Tibial nerve (tissue), 4 donors: ENCODE measurements at places on chromosomes 2 and 18.

DNA sequence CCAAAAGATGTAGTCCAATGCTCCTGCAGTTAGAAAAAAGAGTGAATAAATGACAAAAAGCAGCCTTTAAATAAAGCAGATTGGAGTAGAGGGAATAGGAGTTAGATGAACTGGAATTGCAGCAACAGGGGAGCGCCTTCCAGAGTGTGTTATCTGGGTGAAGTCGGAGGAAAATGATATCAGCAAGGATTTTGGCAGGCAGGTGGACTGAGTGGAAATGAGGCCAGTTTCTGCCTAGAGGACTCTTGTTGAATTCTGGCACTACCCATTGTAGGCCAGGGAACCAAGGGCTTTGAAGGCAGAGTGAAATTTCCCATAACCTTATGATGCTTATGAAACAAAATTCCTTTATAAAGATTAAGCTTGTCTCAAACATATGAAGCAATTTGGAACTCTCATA is 59.8 kb downstream of the AKAIN1 start:
- no peak for DNase-seq

GRCh38 chr18:48834413-48835031 is 116.2 kb downstream of the SMAD7 start:
- no peak for DNase-seq

DNA sequence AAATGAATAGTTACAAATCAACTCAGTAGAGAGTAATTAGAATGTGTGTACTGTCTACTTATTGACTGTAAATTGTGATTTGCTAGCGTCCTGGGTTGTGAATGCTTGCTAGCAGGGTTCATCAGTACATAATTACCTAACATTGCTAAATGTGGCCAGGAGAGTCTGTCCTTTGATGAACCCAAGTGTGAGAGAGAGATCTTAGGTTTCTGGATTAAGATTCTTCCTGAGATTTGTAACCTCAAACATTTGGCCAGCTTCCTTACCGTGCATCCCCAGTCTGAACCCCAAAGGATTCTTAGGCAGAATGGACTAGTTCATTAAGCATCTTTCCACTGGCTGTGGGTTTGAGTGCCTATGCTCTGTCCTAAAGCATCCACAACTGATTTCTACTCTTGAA is 84.0 kb upstream of the ITPRID2 start:
- no peak for DNase-seq

DNA sequence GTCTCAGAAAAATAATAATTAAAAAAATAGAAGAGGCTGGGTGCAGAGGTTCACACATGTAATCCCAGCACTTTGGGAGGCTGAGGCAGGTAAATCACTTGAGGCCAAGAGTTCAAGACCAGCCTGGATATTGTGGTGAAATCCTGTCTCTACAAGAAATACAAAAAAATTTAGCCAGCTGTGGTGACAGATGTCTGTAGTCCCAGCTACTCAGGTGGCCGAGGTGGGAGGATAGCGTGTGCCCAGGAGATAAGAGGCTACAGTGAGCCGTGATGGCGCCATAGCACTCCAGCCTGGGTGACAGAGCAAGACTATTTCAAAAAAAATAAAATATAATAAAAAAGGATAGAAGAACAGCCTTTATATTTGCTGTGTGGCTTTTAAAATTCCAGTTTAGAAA is 35.9 kb downstream of the SMC6 start:
- no peak for DNase-seq

- no peak for DNase-seq
Observed at GRCh38 chr2:232375164-232375563, 3.4 kb upstream of the ALPP start.

GRCh38 chr2:45836316-45836715 is 184.8 kb downstream of the PRKCE start:
- no peak for DNase-seq

DNA sequence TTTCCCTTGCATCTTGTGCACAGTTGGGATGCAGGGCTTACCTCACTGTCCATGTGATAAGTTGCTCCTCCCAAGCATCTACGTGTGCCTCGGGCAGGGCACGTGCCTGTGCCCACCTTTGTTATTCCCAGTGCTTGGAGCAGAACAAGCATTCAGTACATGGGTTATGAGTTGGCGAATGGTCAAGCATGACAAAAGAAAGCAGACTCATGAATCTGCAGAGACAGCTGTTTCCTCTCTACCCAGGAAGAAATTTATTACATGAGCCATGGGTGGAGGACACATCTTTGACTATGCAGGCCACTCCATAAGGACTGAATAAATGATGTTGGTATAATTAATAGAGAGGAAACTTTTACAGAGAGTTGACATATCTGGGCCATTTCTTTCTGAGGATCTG is 127.8 kb downstream of the TPGS2 start:
- DNase-seq = no peak

DNA sequence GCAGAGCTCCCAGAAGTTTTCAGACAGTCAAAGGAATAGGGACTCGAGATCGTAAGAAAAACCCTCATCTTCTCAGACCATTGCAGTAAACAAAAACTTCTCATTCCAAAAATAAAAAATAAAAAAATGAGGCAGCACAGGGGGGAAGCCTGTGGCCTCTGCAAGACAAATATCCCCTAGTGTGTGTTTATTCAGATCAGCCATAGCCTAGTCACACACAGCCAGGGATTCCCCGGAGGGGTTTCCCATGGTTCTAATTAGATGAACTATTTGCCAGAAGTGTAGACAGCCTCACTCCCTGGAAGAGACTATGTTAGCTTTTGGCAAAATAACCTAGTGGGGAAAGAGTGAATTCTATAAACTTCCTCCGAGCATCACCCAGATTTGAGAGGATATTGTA is 122.9 kb upstream of the KLF7 start:
- DNase-seq = no peak

DNA sequence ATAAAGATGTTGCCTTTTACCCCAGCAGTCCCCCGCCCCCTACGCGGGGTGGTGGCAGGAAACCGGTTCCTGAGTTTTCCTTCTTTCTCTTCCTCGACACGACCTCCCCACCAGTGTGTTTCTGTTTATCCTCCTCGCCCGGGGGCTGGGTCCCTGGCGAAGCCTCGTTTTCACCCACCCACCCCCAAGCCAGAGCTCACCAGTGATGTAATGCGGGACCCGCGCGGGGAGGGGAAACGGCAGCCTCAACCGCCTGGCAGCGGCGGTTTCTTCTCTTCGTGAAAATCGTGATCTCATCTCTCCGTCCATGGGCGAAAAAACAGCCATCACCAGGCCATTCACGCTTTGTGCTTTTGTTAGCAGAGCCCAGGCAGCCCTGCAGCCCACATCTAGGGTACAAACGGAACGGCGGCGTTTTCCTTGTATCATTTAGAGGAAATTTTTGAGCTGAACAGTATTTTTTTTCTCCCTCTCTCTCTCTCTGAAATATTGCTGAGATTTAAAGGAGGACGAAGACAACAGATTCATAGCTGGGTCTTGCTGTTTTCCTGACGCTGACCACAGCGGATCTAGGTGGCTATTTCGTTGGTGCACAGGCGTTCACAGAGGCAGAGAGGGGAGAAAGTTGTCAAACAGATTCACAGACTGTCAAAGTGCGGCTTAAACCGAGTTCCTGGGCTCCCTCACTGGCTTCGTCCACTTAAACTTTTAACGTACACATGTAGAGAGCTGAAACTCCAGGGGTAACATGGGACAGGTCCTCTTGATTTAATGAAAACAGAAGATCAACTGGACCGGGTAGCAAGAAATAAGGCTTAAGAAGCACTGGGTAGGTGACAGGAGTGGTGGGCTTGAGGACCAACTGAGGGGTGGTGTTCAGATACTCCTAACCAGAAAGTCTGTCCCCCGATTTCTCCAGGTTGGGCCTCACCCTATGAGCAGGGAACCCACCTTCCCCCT is 21.9 kb upstream of the PAX3 start:
- DNase-seq = no peak

GRCh38 chr2:239778042-239778851 is 246.9 kb downstream of the NDUFA10 start:
- no peak for DNase-seq

DNA sequence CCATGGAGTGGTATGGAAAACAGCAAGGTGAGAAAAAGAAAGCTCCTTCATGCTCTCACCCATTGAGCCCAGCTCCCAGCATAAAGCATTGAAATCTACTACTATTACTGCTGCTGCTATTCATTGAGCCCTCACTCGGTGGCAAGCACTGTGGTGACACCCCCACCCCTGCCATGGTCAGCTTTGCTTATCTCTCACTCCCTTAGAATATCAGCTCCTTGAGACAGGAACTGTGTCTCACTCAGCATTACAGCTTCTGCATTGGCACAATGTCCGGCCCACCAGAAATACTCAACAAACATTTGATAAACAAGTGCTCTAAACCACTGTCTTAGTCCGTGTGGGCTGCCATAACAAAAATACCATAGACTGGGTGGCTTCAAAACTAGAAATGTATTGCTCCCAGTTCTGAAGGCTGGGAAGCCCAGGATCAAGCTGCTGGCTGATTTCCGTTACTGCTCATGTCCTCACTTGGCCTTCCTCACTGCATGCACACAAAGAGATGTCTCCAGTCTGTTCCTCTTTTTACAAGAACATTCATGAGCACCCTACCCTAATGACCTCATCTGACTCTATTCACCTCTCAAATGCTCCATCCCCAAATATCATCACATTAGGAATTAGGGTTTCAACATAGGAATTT is 116.3 kb downstream of the ZBTB7C start:
- DNase-seq = no peak

DNA sequence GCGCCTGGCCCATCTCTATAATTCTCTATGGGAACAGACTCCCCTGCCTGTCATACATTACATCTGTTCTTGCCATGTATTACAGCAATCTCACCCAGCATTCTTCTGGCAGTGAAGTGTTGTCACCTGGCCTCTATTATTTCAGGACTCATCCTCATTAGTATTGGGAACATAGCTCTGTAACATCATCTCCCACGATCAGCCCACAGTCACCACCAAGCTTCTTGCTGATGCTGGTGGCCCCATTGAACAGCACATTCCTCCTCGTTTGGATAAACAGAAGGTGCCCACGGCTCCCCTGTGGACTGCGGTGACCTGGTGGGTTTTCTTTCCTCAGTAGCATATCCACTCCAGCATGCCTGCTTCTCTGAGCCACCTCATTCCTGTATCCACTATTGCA is 21.5 kb downstream of the CHCHD5 start:
- no peak for DNase-seq

DNA sequence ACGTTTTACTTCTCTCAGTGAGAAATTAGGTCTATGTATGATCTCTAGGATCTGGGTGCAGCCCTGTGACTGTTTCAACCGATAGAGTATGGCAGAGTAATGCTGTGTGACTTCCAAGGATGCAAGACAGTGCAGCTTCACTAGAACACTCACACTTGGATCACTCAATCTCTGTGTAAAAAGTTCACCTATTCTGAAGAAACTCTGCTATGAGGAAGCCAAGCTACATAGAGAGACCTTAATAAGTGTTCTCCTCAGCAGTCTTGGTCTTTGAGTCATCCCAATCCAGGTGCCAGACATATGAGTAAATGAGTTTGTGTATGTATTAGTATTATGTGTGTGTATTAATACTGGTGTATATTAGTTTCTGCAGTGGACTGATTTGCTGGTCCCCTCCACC is 335.0 kb downstream of the NR4A2 start:
- DNase-seq = no peak

DNA sequence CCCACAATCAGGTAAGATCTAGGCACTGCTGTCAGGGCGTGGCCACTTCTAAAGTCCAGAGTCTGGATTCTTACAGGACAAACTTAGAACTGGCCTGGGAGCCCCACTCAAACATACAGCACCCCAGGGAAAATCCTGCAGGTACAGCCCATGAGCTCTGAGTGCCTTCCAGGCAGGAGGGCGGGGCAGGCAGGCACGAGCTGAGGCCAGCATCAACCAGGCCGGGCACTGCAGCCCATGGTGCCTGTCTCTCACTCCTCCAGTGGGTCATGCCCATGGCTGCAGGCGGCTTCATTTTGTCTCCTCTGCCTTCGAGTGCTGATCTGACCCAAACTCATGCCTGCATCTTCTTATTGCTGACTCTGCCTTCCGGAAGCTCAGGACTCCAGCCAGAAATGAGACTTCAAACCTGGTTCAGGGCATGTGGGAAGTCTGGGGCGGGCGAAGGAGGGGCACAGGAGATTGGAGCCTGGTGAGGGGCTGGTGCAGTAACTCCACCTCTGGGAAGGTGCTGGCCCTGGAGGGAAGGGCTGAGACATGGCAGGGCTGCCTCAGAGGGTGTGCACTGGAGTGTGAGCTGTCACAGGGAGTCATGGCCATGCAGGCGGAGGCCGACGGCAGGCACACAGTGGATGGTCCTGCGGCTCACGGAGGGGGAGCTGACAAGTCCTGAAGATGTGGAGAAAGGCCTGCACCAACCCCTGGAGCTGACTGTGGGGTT is 40.5 kb downstream of the HS6ST1 start:
- no peak for DNase-seq

DNA sequence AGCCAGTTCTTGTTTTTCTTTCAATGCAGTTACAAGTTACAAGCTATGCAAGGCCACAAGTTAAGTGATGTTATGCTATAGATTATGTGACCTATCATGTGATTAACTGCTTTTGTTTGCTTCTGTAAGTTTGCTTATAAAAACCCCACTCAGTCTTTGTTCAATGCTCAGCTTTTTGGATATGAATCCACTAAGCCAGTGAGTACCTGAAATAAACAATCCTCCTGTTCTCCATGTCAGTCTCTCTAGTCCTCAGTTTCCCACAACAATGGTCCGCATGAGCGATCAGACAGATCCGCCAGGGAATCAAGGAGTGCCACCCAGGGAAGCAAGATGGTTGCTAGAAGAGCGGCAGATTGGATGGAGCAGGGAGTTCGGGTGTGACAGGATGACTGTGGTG is 30.7 kb upstream of the ZNF236 start:
- DNase-seq = no peak

- no peak for DNase-seq
Observed at GRCh38 chr18:59605633-59606192, 91.5 kb downstream of the CCBE1 start.

DNA sequence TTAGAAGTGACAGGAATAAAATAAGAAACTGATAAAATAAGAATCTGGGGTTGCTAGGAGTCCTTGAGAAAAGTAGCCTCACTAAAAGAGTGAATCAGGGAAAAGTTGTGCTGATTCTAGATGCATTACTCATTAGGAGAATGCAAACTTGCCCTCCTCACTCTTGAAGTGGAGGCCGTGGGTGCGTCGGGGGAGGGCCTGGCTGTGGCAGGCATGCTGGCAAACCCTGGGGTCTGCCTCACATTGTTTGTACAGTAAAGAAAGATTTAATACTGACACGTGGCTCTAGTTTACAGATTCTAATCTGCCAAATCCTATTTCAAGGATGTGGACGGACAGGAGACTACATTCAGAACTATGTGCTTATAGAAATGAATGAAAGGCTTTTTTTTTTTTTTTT is 41.9 kb downstream of the TANC1 start:
- DNase-seq = no peak

DNA sequence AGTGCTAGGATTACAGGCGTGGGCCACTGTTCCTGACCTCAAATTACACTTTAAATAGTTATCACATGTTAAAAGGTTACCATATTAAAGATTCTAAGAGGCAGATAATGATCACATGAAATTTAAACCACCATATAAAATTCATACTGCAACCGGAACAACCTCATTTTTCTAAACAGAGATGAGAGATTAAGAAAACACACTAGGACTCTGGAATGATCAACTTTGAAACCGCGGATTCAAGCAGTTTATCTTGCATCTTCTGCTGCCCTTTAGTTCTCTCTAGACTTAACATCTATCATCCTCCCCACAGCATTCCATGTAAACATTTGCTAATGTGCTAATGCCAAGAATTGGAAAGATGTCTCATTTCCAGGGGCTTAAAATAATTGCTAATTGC is 115.8 kb downstream of the PIGN start:
- DNase-seq = no peak
